ENCODE measurements at places on chromosomes 2 and 18. TPM values are rescaled to one million over a fixed set of nuclear protein-coding genes. Genes with fewer than 3 reads are reported as not detected.

CAPN14 gene
- total RNA-seq, result 0.82 TPM

DNA sequence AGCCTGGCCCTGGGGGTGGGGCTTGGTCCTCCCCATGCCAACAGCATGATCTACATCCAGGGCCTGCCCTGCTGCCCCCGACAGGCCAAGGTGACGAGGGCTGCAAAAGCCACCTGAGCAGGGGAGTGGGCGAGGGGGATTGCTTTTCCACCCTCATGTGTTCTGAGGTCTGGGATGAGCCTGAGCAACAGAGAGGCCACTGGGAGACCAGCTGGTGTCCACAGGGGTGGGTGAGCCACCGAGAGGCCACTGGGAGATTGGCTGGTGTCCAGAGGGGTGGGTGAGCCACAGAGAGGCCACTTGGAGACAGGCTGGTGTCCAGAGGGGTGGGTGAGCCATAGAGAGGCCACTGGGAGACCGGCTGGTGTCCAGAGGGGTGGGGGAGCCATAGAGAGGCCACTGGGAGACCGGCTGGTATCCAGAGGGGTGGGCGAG is 147.4 kb upstream of the GPC1 start:
- DNase-seq, result no peak

CDH20 gene
- 6.9 TPM for total RNA-seq

TEKT4 gene
- total RNA-seq, result under 0.01 TPM

PARD3B gene
- 4.5 TPM for total RNA-seq

HK2 gene
- total RNA-seq, result 3.7 TPM

GRCh38 chr2:222468346-222468745 is 44.0 kb downstream of the SGPP2 start:
- DNase-seq, result no peak

DNA sequence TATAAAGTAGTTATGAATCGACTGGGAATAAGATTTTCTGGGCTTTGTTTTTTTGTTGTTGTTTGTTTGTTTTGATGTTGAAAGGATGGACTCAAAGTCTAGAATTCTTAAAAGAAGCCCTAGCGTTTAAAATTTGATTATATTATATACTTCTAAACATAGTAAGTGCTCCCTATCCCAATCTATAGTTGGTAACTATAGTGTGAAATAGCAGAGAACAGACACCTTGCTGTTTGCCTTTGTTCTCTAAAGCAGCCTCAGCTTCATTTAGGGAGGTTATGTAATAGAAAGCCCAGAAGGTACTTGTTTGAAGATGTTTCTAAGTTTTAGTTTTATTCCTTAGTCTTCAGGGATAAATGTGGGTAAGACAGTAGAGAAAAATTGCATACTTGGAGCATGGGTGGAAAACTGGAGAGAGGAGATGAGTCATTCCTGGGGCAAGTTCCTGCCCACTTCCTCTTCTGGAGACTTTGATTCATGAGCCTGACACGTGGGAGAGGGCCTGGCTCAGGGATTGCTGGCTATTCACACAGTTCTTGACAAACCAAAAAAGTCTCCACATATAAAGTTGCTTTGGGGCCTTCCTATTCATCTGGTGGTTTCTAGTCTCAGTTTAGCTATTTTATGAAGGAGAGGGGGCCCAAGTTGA is 131.9 kb downstream of the MYO1B start:
- no peak for DNase-seq

- no peak for DNase-seq
Observed at GRCh38 chr18:23629444-23629946, 33.2 kb downstream of the ANKRD29 start.

GRCh38 chr2:241974851-241975592 is 105.5 kb downstream of the RTP5 start:
- DNase-seq, result no peak

DNA sequence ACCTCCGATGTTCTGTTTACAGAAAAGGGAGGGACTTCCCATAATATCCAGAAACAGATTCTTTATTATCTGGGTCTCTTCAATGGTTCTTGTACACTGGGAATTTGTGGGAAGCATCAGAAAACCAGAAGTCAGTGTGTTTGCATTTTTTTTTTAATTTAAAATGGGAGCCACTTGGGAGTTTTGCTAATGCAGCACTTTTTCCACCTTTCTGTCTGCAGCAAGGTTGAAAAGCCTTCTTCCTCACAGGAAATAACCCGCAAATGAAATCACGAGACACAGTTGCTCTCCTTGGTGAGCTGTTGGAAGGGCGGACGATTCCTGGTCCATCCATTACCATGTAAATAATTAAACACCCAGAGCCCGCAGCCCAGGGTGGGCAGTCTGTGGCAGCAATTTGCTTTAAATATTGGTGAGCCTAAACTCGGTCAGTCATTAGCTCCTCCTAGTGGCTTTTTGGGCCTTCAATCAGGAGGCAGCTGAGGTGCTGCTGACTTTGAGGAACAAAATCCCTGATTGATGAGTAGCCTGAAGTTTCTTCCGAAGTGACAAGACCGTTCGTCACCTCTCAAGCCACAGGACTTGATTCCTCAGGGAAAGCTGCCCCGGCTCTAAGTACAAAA is 471.5 kb downstream of the EPHA4 start:
- DNase-seq, result no peak

DNA sequence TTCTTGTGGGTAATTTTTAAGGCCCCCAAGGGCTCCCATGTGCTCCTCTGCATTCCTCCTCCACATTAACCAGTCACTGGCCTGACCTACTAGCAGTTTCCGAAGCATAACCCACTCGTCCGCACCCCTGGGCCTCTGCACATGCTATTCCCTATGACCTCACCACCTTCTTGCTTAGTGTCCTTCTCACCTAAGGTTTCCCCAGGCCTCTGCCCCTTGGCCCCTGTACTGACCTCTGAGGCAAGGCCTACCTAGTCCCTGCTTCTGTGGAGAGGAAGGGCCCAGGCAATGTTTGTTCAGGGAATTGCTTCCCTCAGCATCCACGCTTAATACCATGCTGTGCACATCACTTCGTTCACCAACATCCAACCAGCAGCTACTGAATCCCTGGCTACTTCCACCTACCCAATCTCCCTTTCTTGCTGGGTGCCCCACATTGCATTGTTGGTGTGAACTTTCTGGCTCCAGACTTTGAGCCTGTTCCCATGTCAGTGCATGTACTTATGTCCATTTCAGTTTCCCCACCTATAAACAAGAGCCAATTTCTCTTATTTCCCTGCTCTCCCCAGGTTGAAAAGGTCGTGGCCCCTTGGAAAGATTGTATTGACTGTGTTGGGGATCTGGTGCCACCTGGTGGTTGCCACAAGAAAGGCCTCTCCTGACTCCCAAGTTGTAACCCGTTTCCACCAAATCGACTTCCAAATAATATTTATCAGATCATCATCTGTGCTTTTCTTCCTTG is 19.2 kb upstream of the TMEM177 start:
- DNase-seq, result no peak

- no peak for DNase-seq
Observed at GRCh38 chr2:226763320-226763719, 36.3 kb downstream of the IRS1 start.

DNA sequence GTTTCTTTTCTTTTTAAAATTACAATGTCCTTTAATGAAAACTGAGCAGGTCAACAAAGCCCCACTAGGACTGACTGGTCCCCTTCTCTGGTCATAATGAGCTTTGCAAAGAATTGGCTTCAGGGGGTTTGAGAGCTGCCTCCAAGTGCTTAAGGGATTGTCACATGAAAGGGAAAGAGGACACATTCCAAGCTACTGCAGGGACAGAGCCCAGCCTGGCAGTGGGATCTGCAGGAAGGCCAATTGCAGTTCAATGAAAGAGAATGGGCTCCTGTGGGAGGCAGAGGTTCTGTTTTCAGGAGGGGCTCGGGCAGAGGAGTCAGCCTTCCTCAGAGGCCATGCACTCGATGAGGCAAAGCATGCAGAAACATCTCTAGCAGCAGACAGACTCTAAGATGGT is 84.1 kb upstream of the ACKR3 start:
- DNase-seq, result no peak

- DNase-seq, result no peak
Observed at GRCh38 chr18:70332694-70333093, 43.8 kb downstream of the SOCS6 start.

GRCh38 chr2:5926871-5927512 is 234.8 kb downstream of the SOX11 start:
- DNase-seq, result no peak

Measured in frontal cortex (tissue), 4 donors.